ENCODE measurements at places on chromosomes 5 and 9.
A peak's percentile ranks its signal among the peaks of the same experiment; 100 is the strongest.

- DNase-seq: no peak
Measured at GRCh38 chr9:137721899-137722298, 103.1 kb downstream of the EHMT1 start.

- DNase-seq: no peak
Measured at GRCh38 chr5:166926138-166926537, 1365.3 kb upstream of the WWC1 start.

GRCh38 chr5:62547945-62548630 is 30.5 kb upstream of the LRRC70 start:
- DNase-seq: no peak

DNA sequence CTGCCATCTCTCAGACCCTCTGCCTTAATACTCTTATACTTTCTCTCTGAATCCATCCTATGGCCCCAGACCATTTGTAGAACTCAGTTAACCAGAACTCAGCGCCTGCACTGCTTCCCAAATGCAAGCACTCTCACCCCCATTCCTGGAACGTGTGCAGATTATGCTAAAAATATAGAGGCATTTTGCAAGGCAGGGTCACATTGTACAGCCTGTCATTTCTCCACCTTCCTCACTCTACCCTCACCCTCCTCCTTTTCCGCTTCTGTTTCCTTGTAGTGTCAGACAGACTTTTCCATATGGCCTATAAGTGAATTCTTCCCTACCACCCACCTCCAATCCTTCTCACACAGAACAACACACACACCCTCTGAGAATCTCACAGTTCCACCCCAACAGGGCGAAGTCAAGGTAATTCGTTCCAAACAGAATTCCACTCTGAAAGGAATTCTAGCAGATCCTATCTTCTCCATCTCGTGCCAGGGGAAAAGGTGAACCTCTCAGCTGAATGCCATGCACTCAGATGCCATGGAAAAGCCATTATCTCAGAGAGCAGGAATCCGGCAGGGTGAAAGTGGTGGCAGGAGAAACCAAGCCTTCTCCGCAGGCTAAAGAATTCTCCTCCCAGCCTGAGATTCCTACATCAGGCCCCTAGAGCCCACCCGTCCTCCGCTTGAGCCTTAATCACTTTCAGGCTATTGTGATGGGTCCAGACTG is 25.3 kb downstream of the GGTA1 start:
- no peak for DNase-seq

DNA sequence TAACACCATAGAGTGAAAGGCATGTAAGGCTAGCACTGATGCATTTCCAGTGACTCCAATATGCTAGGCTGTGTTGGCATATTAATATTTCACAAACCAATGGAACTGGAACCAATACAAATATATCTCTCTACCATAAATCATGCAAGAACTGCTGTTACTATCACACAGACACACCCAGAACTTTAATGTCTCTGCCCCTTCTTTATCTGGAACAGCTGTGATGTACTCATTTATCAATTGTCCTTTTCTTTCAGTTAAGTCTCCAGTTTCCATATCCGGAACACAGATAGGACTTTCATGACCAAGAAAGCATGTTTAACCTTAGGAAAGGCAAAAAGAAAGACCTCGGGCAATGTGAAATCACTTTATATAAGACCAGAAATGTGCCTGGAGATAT is 70.3 kb downstream of the SPTLC1 start:
- no peak for DNase-seq

GRCh38 chr5:112063856-112064255 is 306.9 kb upstream of the NREP start:
- no peak for DNase-seq

DNA sequence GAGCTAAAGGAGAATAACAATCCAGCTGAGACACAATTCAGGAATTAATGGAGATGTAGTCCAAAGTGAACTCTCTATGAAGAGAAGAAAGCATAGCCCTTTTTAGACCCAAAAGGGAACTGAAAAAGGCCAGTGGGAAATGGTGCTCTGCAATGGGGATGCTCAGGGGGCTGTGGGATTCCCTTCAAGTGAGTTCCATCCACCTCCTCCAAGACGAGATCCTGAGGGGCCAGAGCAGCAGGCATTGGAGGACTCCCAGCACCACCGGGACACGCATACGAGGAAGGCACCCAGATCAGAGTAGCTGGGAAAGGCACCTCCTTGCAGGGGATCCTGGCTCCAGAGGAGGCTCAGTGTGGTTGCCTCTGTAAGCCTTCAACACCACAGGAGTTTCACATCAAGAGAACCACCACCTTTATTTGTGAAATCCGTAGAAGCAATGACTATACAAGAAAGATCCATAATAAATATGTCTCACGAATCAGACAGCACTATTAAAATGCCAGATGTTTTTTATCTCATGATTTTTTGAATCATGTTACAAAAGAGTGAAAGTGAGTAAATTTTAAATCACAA is 288.2 kb downstream of the MED10 start:
- no peak for DNase-seq

- no peak for DNase-seq
Measured at GRCh38 chr5:161165998-161166660, 314.1 kb upstream of the ATP10B start.

- DNase-seq: no peak
Measured at GRCh38 chr9:87461256-87461655, 36.4 kb upstream of the DAPK1 start.

GRCh38 chr5:89901346-89901745 is 508.2 kb downstream of the CETN3 start:
- DNase-seq: no peak

DNA sequence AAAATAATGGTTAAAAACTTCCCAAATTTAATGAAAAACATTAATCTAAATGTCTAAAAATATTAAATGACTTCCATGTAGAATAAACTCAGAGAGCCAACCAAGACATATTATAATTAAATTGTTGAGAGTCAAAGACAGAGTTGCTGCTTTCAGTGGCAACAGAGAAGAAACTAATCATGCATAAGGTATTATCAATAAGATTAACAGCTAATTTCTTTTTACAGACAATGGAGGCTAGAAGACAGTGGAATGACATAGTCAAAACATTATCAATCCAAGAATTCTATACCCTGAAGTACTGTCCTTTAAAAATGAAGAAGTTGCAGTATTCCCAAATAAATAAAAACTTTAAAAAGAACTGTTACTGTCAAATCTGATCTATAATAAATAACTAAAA is 268.7 kb downstream of the IRX2 start:
- no peak for DNase-seq

DNA sequence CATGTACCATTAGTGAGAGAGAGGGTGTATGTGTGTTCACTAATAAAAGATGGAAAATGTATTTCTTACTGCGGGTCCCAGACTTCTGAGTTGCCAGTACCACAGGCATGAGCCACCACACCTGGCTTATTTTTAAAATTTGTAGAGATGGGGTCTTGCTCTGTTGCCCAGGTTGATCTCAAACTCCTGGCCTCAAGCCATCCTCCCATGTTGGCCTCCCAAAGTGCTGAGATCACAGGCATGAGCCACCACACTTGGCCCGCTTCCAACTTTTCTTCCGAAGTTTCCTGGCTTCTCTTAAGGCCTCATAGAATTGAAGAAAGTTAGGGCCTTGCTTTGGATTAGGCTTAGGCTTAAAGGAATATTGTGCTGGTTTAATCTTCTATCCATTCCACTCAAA is 40.4 kb upstream of the F2RL2 start:
- no peak for DNase-seq

GRCh38 chr9:126337729-126338372 is 11.2 kb downstream of the MVB12B start:
- DNase-seq: no peak

- DNase-seq: no peak
Measured at GRCh38 chr5:68251386-68251785, 35.8 kb downstream of the PIK3R1 start.

GRCh38 chr9:70613024-70613768 is 198.7 kb upstream of the KLF9 start:
- DNase-seq: no peak

DNA sequence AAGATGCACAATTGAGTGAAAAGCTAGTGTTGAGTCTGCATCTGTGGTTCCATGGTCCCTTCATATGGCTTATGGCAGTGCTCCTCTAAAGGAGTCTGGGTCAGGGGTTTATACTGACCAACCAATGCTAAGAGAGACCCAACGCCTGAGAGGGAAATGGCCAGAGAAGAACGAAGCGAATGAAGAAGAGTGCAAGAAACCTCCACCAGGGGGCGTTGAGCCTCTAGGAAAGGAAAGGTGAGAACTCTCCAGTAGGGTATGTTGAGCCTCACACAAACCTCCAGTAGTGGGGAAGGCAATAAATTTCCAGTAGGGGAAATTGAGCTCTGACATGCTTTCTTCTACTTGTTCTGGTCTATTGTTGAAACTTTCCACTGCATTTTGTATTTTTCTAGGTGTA is 470.6 kb downstream of the PRDM9 start:
- DNase-seq: no peak

DNA sequence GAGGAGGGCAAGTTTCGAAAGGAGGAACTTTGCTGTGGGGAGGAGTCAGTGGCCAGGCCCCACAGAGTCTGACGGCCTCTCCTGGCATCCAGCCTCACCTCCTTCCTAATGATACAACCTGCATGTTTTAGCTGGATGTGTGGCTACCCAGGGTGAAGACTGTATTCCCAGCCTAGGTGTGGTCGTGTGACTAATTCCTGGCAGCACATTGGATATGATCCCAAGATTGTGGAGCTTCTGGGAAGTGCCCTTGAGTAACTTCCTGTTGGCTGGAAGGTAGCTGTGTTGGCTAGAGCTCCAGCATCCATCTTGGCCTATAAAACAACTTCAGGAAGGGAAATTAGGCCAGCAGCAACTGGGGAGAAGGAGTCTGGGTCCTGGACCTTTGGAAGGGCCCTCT is 19.0 kb upstream of the LPCAT1 start:
- peak; percentile 33 for DNase-seq

- no peak for DNase-seq
Measured at GRCh38 chr9:110777876-110778215, 109.3 kb downstream of the MUSK start.

- DNase-seq: no peak
Measured at GRCh38 chr5:52994266-52994665, 5.1 kb downstream of the ITGA2 start.

DNA sequence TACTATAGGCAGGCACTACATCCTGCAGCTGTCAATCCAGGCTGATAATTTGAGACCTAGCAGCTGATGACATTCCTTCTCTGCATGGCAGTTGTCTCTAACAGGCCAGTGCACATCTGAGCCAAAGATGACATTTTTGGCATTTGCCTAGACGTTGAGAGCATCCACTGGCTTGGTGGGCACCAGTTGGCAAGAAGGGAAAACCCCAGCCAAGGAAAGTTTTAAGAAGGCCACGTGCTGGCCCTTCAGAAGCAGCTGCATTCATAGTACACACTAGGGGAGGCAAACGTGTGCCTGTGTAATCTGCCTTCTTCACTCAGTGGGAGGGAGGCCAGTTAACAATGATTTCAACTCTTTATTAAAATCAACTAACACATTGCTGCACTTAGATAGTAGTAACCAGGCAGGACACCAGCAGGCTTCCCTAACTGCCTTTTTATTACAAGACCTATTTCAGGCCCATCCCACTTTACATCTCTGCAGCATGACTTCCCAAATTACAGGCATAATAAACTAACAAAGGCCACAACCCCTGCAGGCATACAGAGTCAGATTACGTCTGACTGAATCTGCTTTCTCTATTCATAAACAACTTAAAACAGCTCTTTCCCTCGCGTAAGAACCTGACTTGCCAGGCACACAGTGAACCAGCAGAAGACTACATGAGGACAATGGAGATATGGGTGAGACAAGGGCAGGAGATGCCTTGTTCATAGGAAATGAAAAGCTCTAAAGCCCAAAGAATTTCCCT is 576.3 kb downstream of the PDE4D start:
- no peak for DNase-seq

- DNase-seq: no peak
Measured at GRCh38 chr5:96125231-96125891, 163.7 kb upstream of the ELL2 start.

- DNase-seq: no peak
Measured at GRCh38 chr5:154729613-154730012, 25.6 kb upstream of the LARP1 start.

- DNase-seq: no peak
Measured at GRCh38 chr5:25754895-25755294, 1110.1 kb upstream of the CDH10 start.

- DNase-seq: no peak
Measured at GRCh38 chr9:129270903-129271431, 92.9 kb upstream of the IER5L start.

GRCh38 chr5:73420666-73421065 is 27.9 kb downstream of the FOXD1 start:
- no peak for DNase-seq

DNA sequence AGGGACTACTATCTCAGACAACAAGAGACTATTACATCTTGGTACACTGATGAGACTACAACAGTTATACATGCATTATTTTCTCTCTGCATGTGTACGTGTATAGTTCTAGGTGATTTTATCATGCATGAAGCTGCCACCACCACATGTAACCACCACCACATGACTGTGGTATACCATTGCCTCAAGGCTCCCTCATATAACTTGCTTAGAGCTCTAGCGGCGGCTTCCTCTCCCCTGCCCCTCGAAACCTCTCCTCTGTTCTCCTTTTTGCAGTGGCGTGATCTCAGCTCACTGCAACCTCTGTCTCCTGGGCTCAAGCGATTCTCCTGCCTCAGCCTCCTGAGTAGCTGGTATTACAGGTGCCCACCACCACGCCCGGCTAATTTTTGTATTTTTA is 162.3 kb downstream of the AOPEP start:
- DNase-seq: no peak

GRCh38 chr9:97575673-97576200 is 57.4 kb downstream of the TSTD2 start:
- peak; percentile 34 for DNase-seq

- DNase-seq: no peak
Measured at GRCh38 chr5:106854922-106855321, 815.8 kb downstream of the EFNA5 start.

GRCh38 chr5:16896767-16897166 is 39.3 kb downstream of the MYO10 start:
- DNase-seq: no peak

GRCh38 chr5:132782101-132782500 is 5.1 kb upstream of the SEPTIN8 start:
- DNase-seq: peak; percentile 20

DNA sequence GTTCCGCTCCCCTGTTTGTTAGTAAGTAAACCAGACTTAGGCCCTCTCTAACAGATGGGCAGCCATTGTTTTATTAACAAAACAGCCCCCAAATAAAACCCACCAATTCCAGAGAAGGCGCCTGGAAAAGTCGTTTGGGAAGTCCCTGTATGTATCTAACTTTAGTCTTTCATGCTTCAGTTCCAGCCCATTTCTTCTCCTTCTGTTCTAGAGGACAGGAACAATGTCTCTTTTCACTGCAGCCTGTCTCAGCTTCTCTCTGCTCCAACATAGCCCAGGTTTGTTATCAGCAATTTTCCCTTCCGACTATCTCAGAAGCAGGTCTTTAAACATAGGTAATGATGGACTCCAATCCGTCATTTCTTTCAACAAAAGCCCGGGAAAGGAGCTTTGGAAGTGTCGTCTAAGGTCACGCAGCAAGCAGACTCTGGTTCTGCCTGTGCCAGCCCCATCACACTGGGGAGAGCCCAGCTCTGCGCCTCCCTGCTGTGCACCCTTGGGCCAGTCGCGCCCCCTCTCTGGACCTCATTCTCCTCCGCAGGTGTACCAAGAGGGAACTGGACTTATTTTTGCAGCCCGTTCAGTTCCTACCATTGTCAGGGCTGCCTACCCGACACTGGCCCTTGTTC is 9.6 kb upstream of the AKNA start:
- DNase-seq: no peak

- DNase-seq: no peak
Measured at GRCh38 chr5:27083449-27084415, 45.3 kb upstream of the CDH9 start.

Data from activated CD8-positive, alpha-beta memory T cell treated with anti-CD3 and anti-CD28 coated beads, Interleukin-2, amount 50 U/mL, for 48 hours (primary cell).